ENCODE measurements at places on chromosomes 3 and 15.

DNA sequence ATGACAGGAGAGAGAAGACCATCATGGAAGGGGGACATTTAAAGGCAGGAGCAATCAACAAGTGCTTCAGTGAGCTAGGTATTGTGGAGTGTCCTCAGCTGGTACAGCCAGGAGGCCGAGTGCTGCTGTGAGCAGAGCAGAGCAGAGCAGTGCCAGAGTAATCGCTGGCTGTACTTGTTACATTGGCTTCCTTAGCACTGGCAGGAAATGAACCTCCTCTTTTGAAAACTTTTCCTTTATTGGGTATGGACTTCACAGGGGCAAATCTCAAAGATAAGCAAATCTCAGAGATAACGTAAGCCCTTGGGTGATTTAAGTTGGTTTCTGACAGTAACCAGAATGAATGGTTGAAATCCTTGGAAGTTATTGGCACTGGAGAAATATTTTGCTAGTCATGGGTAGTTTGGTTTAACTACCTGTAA is 2.1 kb downstream of the SH3GL3 start:
- DNase-seq = no peak

DNA sequence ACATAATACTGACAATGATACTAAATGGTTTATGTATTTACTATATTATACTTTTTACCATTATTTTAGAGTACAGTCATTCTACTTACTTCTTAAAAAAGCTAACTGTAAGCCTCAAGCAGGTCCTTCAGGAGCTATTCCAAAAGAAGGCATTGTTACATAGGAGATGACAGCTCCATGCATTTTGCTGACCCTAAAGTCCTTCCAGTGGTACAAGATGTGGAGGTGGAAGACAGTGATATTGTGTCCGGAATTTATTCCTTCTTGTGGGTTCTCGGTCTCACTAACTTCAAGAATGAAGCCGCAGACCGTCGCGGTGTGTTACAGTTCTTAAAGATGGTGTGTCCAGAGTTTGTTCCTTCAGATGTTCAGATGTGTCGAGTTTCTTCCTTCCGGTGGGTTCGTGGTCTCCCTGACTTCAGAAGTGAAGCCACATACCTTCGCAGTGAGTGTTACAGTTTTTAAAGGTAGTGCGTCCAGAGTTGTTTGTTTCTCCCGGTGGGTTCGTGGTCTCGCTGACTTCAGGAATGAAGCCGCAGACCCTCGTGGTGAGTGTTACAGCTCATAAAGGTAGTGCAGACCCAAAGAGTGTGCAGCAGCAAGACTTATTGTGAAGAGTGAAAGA is 20.9 kb downstream of the AVEN start:
- DNase-seq = no peak

DNA sequence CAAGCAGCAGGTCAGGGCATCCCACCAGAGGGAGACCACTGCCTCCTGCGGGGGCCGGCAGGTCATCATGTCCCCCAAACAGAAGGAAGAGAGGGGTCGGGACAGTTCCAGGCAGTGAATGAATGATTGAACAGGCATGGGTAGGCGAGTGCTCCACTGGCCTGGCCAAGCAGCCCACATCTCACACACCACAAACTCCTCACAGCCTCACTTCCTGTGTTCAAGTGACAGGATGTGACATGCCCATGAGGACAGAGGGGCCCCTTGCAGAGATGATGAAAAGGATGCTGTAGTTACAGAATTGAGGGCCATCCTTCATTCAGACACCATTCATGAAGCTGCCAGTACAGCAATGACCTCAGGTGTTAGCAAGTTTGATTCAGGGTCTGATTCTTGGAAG is 3.7 kb downstream of the IQSEC1 start:
- no peak for DNase-seq

- DNase-seq = no peak
These were observed 327.4 kb downstream of the NAALADL2 start for GRCh38 chr3:175186511-175186910.

DNA sequence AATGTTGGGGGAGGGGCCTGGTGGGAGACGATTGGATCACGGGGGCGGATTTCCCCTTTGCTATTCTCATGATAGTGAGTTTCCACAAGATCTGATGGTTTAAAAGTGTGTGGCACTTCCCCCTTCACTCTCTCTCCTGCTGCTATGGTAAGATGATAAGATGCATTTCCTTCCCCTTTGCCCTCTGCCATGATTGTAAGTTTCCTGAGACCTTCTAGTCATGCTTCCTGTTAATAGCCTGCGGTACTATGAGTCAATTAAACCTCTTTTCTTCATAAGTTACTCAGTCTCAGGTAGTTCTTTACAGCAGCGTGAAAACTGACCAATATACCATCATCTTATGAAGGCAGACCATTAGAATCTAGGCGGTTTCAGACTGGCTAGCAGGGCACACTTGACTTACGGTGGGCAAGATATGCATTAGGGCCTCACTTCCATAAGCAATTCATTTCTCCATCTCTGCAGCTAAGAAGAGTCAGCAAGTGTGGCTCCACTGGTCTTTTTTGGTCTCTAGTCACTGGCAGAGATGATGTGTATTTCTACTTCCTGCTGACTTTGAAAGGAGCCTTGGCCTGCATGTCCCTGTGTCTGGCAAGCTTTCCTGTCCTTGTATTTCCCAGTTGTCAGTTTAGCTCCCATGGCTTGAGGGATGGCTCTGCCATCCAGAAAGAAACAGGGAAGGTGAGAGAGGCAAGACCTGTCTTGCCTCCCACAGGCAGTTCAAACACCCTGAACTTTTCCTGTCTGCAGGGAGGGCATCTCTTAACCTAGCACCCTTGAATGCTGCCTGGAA is 109.0 kb upstream of the ADAMTS9 start:
- no peak for DNase-seq

DNA sequence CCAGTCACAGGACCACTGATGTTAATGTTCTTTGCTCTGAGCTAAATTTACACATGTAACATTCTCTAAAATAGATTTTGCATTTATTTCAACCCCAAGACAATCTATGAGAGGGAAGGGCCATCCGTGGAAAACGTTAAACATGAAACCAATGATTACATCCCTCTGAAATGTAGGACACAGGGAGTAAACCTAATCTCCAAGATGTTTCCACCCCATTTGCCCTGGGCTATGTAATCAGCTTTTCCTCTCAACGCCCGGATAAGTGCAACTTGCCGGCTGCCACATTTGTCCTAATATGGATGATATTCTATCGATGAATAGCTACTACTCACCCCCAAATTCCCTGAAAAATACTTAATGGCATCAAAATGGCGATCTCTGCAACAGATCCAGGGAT is 6.4 kb upstream of the FMN1 start:
- no peak for DNase-seq

DNA sequence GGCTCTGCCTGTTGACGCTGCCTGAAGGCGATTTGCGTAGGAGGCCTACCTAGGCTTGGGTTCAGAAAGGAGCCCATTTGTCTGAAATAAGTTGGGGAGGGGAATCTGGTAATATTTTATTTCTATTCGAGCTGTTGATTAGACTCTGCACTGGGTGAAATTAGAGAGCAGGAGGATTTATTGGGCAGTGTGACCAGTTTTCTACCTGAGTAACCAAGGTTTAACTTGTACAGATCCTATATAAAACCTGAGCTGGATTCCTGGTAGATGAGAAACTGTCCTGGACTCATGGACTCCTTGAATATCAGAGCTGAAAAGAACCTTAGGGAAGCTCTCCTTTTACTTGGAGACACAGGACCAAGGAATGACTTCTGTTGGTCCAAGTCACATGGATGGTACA is 19.6 kb upstream of the GPR156 start:
- no peak for DNase-seq

DNA sequence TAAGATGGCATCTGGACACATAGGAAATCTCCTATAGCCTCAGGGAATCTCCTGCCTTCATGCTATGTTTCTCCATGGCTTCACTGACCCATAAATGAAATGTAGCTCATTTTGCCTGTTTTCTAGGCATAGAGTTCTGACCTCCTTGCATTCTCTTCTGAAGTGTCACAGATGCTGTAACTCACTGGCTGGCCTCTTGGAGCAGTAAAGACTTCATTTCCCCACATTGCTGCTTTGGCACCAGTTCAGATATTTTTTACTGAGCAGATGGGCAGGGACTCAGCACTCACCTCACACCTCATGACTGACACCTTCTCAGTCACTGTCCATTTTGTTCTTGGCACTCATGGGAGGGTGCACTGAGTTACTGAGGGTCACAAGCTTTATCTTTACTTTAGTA is 286.7 kb upstream of the TGFBR2 start:
- no peak for DNase-seq

DNA sequence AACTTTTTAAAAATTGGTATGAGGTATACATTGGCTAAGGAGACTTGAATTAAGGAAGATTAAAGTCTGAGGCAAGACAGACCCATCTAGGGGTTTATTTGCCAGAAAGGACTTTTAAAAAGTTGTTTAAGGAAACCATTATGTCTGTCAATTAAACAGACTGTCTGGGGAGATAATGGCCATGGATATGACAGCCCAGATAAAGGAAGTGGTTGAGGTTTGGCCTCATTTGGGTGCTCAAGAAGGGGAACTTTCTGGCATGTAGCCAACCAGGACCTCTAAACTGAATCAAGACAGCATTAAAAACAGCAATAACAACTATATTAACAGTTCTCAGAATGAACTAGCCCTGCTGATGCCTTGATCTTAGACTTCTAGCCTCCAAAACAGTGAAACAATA is 9.9 kb upstream of the CD200R1L start:
- no peak for DNase-seq

GRCh38 chr15:20358066-20358778 is 183.4 kb downstream of the GOLGA6L6 start:
- no peak for DNase-seq

DNA sequence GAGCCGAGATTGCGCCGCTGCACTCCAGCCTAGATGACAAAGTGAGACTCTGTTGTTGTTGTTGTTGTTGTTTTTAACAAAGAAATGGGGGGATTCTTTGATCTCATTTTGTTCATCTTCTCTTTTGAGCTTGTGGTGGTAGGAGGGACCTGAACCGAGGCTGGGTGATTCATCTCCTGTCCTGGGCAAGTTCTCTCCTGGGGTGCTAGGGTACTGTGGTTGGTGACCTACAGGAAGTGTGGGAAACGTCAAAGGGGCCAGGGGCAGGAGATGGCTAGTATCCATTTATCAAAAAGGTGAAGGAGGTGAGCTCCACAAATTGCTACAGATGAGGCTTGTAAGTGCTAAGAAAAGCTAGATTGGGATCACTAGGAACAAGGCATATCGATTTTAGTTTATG is 14.3 kb downstream of the PPCDC start:
- DNase-seq = no peak

DNA sequence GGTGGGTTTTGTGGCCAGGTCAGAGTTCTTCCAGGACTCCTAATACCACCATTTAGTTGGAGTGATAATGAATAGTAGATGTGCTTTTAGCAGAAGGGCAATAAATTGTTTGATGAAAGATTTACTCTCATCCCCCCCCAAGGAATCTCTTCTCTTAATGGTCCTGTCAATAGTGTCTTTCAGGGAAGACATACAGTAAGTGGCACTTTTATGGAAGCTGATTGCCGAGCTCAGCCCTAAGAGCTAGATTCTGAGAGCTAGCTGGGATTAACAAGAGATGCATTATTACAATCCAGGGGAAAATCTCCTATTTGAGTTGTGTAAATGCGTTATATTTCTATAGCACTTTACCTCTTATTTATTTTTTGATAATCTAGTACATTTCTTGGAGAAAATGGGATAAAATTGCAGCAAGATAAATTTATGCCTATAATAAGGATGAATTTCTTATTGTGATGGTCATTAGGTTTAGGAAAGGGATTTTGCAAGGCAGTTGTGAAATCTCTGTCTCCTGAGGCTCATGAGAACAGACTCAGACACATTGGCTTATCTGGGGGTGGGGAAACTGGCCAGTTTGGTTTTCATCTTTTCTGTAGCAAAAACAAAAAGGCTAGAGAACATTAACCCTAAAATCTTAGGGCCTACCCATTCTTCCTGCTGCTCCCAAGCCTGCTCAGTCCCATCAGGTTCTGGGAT is 41.6 kb upstream of the CLSTN2 start:
- DNase-seq = no peak

DNA sequence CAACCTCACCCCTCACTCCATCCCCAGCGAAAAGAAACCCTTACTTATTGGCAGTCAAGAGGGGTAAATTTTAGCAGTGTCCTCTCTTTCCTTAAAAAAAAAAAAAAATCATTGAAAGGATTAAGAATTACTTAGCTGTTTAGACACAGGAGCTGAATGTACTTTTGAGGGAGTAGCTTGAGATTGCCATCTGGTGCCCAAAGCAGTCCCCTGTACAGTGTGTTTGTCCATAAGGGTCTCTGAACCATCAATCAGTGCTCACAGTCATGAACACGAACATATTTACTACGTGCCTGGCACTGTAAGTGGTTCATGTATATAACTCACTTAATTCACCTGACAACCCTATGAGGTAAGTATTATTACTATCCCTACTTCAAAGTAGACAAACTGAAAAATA is 463.5 kb downstream of the RAP2B start:
- DNase-seq = no peak

- DNase-seq = no peak
These were observed 105.7 kb downstream of the TPRA1 start for GRCh38 chr3:127484601-127485388.

DNA sequence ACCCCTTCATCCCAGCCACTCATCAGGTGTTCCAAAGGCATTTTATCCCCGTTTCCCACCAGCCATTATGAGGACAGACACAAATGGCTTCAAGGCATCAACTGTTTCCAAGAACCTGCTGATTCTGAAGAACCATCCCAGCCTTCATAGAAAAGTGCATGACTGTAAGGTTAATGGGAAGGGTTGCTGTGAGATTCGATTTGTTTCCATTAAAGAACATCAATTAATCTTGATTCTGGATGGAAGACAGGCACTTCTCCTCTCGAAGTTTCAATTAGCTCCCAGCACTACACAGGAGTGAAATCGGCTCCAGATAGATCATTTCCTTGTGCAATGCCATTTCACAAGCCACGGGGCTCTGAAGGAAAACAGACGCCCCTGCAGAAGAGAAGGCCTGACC is 25.8 kb downstream of the SRGAP3 start:
- no peak for DNase-seq

GRCh38 chr3:110521019-110521418 is 550.6 kb upstream of the NECTIN3 start:
- DNase-seq = no peak

DNA sequence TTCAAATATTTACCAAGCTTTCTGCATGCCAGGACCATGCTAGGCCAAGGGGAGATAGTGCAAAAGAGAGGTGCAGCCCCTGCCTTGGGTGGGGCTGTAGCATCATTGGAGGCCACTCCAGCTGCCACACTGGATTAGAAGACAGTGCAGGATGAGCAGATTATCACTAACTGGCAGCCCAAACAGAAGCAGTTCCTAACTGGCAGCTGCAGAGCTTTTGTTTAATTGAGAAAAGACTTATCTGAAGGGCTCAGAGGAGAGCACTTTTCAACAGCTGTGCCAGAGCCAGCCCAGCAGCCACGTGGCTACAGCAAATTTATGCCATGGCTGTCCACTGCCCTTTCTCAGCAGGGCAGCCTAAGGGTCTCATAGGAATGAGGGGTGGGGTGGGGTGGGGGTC is 13.5 kb upstream of the ACSBG1 start:
- DNase-seq = no peak

All from NCI-H774 (cell line).